ENCODE measurements at places on chromosomes 3 and 15. TPM values are rescaled to one million over a fixed set of nuclear protein-coding genes. Genes with fewer than 3 reads are reported as not detected.
A peak's percentile ranks its signal among the peaks of the same experiment; 100 is the strongest.

DNA sequence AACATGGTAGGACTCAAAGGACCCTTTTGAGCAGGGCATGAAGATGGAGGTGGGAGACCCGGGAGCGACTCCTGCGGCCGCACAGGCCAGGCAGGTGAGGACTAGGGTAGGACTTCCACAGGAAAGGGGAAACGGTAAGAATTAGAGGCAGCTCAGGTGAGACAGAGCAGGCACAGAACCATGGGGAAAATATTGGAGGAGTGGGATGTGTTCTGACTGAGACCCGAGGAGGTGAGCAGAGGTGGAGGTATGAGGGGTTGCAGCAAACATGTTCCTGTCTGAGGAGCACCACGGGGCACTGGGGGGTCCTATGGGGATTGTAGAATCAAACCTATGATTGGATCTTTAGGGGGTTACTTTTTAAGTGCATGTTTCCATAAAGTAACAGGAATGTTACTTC is 1.4 kb upstream of the ISG20 start:
- H3K4me1 ChIP-seq: peaks cover 88% of the 10 kb centered on the region
- H3K36me3 ChIP-seq: peaks cover 51% of the 10 kb centered on the region
- no peak for DNase-seq
- H3K27ac ChIP-seq: peak overlapping the region; percentile 98
- H3K4me3 ChIP-seq: peak overlapping the region; percentile 87

GRCh38 chr3:115423170-115423569 is 200.1 kb upstream of the GAP43 start:
- H3K4me3 ChIP-seq: no peak overlapping the region
- H3K4me1 ChIP-seq: peaks cover 8% of the 10 kb centered on the region
- no peak for DNase-seq
- no peaks in the 10 kb centered on the region for H3K36me3 ChIP-seq

Gene TEX55
- total RNA-seq: not detected

DNA sequence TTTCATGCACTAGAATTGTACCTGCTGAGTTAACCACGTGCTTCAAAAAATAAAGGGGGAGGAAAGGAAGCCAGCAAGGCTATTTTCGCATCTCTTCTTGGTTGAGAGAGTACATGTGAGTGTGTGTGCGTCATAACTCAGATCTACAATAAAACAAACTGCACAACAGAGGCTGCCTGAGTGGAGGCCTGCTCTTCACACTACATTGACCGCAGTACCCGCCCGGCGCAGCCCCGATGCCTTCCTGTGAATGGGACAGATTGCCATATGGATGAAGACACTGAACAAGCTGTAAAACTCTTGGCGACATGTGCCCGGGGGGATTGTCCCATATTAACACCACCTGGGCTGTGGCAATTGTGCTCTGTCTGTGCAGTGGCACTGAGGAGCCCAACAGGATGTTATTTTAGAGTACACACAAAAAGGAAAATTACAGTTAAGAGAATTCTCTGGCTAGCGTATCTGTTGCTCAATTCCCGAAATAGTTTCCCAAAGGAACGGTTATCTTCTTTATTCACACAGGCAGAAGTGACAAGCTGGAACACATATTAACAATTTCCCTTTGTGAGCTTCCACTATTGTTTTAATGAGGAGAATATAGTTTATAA is 551.5 kb downstream of the FOXP1 start:
- DNase-seq: no peak
- peak overlapping the region; percentile 78 for H3K27ac ChIP-seq
- peaks cover 81% of the 10 kb centered on the region for H3K36me3 ChIP-seq
- H3K27me3 ChIP-seq: no peaks in the 10 kb centered on the region
- peaks cover 82% of the 10 kb centered on the region for H3K4me1 ChIP-seq

Gene NR2F2
- total RNA-seq: not detected

Gene PPP1R14D
- not detected for total RNA-seq

Gene UBA7
- total RNA-seq: 85.5 TPM

- peaks cover 10% of the 10 kb centered on the region for H3K4me1 ChIP-seq
- H3K27me3 ChIP-seq: peaks cover 36% of the 10 kb centered on the region
- no peak overlapping the region for H3K27ac ChIP-seq
- no peaks in the 10 kb centered on the region for H3K36me3 ChIP-seq
- no peak for DNase-seq
Observed at GRCh38 chr15:76179023-76179422, 119.2 kb downstream of the TMEM266 start.

- H3K27me3 ChIP-seq: peaks cover 4% of the 10 kb centered on the region
- DNase-seq: no peak
- no peak overlapping the region for H3K4me3 ChIP-seq
- H3K36me3 ChIP-seq: no peaks in the 10 kb centered on the region
- no peaks in the 10 kb centered on the region for H3K4me1 ChIP-seq
- H3K27ac ChIP-seq: no peak overlapping the region
Observed at GRCh38 chr3:68793759-68794701, 138.3 kb downstream of the TAFA4 start.

Gene B3GALNT1
- 1.1 TPM for total RNA-seq

Gene USP13
- total RNA-seq: 11.2 TPM

GRCh38 chr3:4703054-4703480 is 209.9 kb downstream of the ITPR1 start:
- no peak overlapping the region for H3K4me3 ChIP-seq
- H3K27ac ChIP-seq: peak overlapping the region; percentile 56
- no peaks in the 10 kb centered on the region for H3K27me3 ChIP-seq
- H3K36me3 ChIP-seq: peaks cover 42% of the 10 kb centered on the region

DNA sequence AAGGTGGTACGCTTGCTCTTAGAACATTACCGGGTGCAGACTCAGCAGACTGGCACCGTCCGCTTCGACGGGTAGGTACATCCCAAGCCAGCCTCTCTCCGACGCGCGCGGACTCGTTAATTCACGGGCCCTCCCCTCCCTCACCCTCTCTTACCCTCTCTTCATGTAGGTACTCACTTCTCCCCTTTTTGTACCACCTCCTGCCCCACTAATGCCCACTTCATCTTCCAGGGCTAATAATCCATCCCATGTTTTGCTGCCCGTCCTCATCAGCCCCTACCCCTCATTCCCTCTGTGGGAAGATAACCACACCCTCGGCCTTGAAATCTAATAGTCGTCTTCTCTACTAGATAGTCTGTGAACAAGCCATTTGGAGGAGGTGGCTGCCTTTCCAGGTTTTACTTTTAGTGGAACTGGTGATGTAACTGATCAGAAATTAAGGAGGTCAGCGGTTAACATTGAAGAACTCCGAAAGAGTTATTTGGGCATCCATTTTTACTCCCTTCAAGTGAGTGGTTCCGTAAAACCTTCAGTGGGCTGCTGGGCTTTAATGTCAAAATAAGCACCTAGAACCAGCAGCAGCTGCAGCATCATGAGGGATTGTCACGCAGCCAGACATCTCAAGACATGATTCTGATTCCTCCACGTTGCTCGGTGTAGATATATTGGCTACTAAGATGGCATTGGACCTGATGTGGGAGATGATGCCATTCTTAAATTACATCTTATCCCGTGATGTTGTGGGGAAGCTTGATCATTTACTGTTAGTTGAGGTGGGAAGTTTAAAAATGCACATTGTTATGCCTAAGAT is 1.3 kb downstream of the FEM1B start:
- peak overlapping the region; percentile 99 for H3K4me3 ChIP-seq
- peaks cover 25% of the 10 kb centered on the region for H3K36me3 ChIP-seq
- H3K4me1 ChIP-seq: peaks cover 41% of the 10 kb centered on the region
- no peaks in the 10 kb centered on the region for H3K27me3 ChIP-seq

- H3K27me3 ChIP-seq: no peaks in the 10 kb centered on the region
- H3K27ac ChIP-seq: peak overlapping the region; percentile 74
- H3K36me3 ChIP-seq: peaks cover 28% of the 10 kb centered on the region
- peaks cover 41% of the 10 kb centered on the region for H3K4me1 ChIP-seq
Observed at GRCh38 chr3:150410311-150411105, 2.4 kb downstream of the TSC22D2 start.

DNA sequence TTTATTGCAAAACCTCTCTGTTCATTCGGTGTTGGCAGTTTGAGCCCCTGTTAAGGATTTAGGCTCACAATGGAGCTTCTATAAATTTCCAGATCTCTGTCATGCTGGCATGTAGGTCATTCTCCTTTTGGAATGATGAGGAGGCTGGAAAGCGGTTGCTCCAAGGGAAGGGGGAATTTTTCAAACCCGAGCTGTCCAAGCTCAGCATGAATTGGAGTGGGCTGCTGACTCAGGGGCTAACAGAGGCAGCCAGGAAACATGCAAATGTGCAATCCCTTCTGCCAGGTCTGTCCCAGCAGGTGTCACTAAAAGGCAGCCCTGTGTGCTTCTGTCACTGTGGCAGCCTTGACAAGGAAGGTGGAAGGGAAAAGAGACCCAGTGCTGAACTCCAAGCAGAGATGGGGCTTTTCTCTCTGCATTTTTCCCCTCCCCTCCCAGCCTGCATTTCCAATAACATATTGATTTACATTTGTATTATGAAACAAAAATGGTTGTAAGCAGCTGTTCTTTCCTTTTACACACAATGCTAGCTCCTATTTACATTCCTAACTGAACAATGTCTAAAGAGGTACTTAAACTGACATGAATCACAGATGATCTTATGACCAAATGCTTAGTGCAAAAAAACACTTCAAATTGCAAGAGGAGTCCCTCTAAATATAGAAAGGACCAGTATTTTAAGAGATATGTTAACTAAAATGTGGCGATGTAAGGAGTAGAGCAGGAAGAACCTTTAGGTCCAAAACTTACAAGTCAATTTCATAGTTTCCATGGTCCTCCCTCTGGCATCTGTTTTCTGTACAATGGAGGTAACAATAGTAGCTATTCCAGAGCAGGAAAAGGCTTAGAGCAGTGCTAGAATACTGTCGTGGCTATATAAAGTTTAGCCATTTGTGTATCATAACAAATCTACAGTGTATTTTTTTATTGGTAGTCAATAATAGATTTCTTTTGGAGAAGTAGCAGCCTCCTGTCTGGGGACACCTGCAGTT is 84.5 kb upstream of the ATP10A start:
- peak; percentile 19 for DNase-seq
- no peaks in the 10 kb centered on the region for H3K36me3 ChIP-seq
- no peaks in the 10 kb centered on the region for H3K27me3 ChIP-seq
- no peak overlapping the region for H3K27ac ChIP-seq

DNA sequence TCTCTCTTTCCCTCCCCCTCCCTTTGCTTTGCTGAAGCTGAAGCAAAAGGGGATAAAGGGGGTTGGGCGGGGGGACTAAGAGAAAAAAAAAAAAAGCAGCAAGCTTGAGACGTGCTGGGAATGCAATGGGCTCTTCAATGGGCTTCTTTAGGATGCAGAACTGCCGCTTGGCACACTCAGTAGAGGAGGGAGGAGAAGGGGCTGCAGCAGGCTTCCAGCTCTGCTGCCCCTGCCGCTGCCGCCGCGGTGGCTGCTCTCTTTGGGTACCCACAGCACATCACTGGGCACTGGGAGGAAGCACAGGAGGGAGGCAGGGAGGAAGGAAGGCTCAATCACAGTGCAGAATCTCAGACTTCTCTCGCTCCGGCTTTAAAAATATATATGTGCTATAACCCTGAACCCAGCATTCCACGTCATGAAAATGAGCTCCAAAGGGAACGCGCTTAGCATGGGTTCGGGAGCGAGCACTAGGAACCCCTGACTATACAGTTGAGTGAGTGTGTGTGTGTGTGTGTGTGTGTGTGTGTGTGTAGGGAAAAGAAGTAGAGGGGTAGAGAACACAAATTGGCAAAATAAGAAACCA is 3.5 kb downstream of the SLITRK3 start:
- H3K27ac ChIP-seq: no peak overlapping the region
- no peaks in the 10 kb centered on the region for H3K36me3 ChIP-seq
- peaks cover 21% of the 10 kb centered on the region for H3K4me1 ChIP-seq
- H3K4me3 ChIP-seq: no peak overlapping the region
- no peak for DNase-seq

GRCh38 chr15:74621936-74622335 is 6.3 kb downstream of the CLK3 start:
- H3K36me3 ChIP-seq: peaks cover 71% of the 10 kb centered on the region
- no peaks in the 10 kb centered on the region for H3K27me3 ChIP-seq
- peaks cover 45% of the 10 kb centered on the region for H3K4me1 ChIP-seq
- H3K27ac ChIP-seq: no peak overlapping the region
- DNase-seq: no peak

Gene DUOX2
- total RNA-seq: not detected

- H3K27me3 ChIP-seq: no peaks in the 10 kb centered on the region
- H3K4me3 ChIP-seq: no peak overlapping the region
- H3K4me1 ChIP-seq: no peaks in the 10 kb centered on the region
- no peak overlapping the region for H3K27ac ChIP-seq
Observed at GRCh38 chr15:96595951-96596350, 265.5 kb downstream of the NR2F2 start.

DNA sequence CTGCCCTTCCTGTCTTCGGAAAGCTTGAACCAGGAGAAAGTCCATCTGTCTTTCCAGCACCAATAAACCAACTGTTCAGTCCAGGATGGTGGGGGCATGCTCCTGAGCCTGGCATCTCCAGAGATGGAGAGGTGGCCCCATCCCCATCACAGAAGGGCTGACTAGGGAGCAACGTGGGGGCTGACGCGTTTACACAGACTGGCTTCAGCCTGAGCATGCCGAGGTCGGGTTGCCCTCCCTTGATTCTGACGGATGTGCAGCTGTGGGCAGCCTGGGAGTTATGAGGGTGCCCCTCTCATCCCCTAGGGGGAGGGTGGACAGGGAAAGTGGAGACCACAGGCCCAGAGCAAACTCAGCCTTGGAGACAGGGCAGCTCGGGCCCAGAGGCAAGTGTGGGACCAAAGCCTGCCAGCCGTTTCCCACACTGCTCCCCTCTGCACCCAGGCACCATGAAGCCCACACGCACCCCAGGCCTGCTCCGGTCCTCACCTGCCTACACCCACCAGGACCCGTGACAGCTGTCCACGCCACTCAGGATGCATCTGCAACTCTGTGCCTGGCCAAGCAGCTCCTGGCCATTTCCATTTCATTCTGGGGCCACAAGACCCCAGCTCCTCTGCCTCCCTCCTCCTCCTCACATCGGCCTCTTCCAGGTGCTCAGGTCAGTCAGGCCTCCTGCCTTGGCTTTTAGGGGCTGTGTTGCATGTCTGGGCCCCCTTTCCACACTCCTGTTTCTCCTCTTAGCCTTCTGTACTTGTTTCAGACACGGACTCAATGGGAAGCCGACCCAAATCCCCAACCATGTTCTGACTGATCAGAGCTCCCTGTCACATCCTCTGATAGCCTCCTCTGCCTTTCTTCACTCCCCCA is 48.2 kb upstream of the SLC41A3 start:
- no peaks in the 10 kb centered on the region for H3K4me1 ChIP-seq
- H3K36me3 ChIP-seq: no peaks in the 10 kb centered on the region
- no peak overlapping the region for H3K27ac ChIP-seq
- H3K27me3 ChIP-seq: peaks cover 5% of the 10 kb centered on the region
- no peak overlapping the region for H3K4me3 ChIP-seq

- peaks cover 3% of the 10 kb centered on the region for H3K27me3 ChIP-seq
- H3K36me3 ChIP-seq: no peaks in the 10 kb centered on the region
- no peaks in the 10 kb centered on the region for H3K4me1 ChIP-seq
- DNase-seq: no peak
Observed at GRCh38 chr3:139308560-139308959, 35.3 kb upstream of the MRPS22 start.

DNA sequence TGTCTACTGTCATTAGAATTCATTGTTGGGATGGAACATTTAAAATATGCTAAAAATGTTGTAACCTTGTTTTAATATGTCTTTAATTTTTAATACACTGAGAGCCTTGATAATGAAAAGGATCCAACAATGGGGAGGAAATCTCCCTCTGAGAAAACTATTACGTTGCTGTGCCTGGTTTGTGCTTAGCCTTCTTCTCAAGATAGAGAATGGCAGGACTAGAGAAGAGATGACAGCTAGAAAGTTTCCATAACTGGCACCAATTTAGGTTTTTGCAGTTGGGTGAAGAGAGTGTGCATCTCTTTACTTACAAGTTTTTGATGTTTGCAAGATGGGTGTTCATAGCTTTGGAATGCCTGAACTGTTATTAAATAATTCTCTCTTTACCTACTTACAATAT is 42.6 kb upstream of the NANOGP8 start:
- no peak for DNase-seq
- no peak overlapping the region for H3K4me3 ChIP-seq
- H3K27ac ChIP-seq: no peak overlapping the region
- H3K4me1 ChIP-seq: no peaks in the 10 kb centered on the region
